ENCODE measurements at places on chromosomes 5 and 9.
A peak's percentile ranks its signal among the peaks of the same experiment; 100 is the strongest.

GRCh38 chr9:29214154-29214689, 1640.9 kb upstream of the C9orf72 start:
- no peak for DNase-seq

DNA sequence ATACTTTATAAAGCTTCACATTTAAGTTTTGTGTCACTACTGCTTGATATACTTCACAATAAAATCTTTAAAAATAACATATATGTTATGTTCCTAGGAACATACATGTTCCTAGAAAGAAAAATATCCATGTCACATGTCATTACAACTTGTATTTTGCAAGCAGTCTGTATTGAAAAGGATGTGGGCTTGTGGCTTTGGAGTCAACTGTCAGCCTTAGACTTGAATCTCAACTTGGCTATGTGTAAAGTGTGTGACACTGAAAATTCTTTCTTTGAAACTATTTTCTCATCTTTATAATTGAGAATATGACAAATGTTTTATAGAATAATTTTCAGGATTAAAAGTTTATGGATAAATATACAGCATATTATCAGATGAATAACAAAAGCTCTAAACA, 273.1 kb downstream of the KIAA0825 start:
- no peak for DNase-seq

GRCh38 chr9:70006306-70006705, 37.3 kb upstream of the MAMDC2 start:
- DNase-seq: no peak

DNA sequence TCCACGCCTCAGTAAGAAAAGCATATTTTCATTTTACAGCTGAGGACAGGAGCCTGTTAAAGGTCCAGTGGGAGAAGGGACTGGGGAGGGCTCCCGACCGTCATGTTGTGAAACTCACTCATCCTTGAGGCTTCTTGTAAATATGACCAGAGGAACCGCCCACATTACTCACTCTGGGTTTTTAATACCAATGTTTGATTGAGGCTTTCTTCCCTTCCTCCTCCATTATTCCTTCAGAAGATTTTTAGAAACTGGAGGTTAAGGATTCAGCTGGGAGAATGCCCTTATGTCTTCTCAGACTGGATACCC, 61.4 kb upstream of the GLRX start:
- no peak for DNase-seq

GRCh38 chr5:108251350-108251749, 130.5 kb downstream of the FBXL17 start:
- no peak for DNase-seq

- DNase-seq: peak; percentile 63
Measured at GRCh38 chr5:91162534-91163381, 220.4 kb downstream of the ARRDC3 start.

GRCh38 chr5:142795251-142795650, 25.1 kb downstream of the ARHGAP26 start:
- no peak for DNase-seq

All from left lung (tissue), 14 donors.